ENCODE measurements at places on chromosomes 2 and 18.

GRCh38 chr2:71043531-71044407 lies 24.7 kb upstream of the NAGK start:
- H3K36me3 ChIP-seq = no peaks in the 10 kb centered on the region
- no peak overlapping the region for H3K4me3 ChIP-seq
- H3K27ac ChIP-seq = no peak overlapping the region
- H3K4me1 ChIP-seq = no peaks in the 10 kb centered on the region
- DNase-seq = no peak
- peaks cover 20% of the 10 kb centered on the region for H3K27me3 ChIP-seq

GRCh38 chr2:158211502-158211901 lies 109.8 kb downstream of the UPP2 start:
- H3K4me3 ChIP-seq = no peak overlapping the region
- no peaks in the 10 kb centered on the region for H3K27me3 ChIP-seq
- H3K36me3 ChIP-seq = no peaks in the 10 kb centered on the region
- H3K4me1 ChIP-seq = no peaks in the 10 kb centered on the region
- DNase-seq = no peak

- H3K36me3 ChIP-seq = no peaks in the 10 kb centered on the region
- no peak overlapping the region for H3K4me3 ChIP-seq
- no peaks in the 10 kb centered on the region for H3K27me3 ChIP-seq
- DNase-seq = no peak
- H3K4me1 ChIP-seq = peaks cover 45% of the 10 kb centered on the region
These were observed 174.8 kb downstream of the HDAC4 start for GRCh38 chr2:239225871-239226561.

- H3K4me3 ChIP-seq = no peak overlapping the region
- H3K27ac ChIP-seq = no peak overlapping the region
- H3K4me1 ChIP-seq = peaks cover 10% of the 10 kb centered on the region
These were observed 34.3 kb upstream of the CNGA3 start for GRCh38 chr2:98311771-98312545.

DNA sequence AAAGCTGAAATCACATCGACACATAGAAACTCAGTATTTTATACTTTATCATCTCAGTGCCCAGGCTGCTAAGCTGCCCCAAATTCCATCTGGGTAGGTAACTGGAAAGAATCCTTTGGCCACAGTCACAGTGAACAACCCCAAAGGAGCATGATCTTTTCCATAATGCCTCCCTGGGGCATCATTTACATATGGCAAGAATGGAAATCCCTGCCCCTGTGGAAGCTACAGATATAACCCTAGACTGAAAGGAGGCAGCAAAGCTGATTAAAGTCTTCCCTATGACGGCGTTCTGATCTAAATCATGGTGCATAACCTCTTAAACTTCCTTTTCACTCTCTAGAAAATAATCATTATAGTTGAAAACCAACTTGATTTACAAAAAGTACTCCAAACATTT lies 41.5 kb downstream of the MAP3K19 start:
- H3K4me3 ChIP-seq = no peak overlapping the region
- no peak overlapping the region for H3K27ac ChIP-seq
- H3K4me1 ChIP-seq = peaks cover 9% of the 10 kb centered on the region
- no peaks in the 10 kb centered on the region for H3K27me3 ChIP-seq
- DNase-seq = no peak
- H3K36me3 ChIP-seq = no peaks in the 10 kb centered on the region

DNA sequence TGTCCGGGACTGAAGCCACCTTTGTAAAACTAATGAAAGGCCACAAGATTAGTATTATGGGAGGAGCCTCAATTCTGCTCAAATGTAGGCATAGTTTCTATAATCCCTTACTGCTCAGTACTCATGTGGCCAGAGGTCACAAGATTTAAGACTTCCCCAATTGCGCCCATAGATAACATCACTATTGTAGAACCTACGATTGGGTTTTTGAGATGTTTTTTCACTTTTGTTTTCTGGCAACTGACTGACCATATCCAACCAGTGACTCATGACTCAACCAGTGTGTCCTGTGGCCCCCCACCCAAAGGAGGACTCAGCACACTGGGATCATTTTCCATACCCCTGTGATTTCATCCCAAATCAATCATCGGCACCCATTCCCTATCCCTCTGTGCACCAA lies 15.2 kb upstream of the TSPYL6 start:
- H3K4me3 ChIP-seq = no peak overlapping the region
- no peak for DNase-seq
- no peaks in the 10 kb centered on the region for H3K36me3 ChIP-seq
- H3K27me3 ChIP-seq = no peaks in the 10 kb centered on the region
- no peak overlapping the region for H3K27ac ChIP-seq

DNA sequence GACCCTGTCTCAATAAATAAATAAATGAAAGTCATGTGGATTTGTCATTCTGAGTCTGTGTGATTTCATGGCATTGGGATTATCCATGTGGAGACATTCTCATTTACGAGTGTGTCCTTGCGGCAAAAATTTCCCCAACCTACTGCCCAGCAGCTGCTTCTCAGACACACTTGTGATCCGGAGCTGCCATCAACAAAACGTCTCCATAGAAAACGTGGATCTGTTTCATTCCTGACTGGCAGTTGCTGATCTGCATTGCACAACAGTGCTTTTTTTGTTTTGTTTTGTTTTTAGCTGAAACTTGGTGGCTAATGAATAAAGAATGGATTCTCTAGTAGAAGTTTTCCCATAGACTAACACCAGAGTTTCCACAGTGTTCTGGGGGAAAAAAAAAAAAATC lies 74.7 kb downstream of the TGIF1 start:
- DNase-seq = no peak
- H3K4me3 ChIP-seq = no peak overlapping the region
- no peak overlapping the region for H3K27ac ChIP-seq
- no peaks in the 10 kb centered on the region for H3K4me1 ChIP-seq
- no peaks in the 10 kb centered on the region for H3K36me3 ChIP-seq
- H3K27me3 ChIP-seq = no peaks in the 10 kb centered on the region

DNA sequence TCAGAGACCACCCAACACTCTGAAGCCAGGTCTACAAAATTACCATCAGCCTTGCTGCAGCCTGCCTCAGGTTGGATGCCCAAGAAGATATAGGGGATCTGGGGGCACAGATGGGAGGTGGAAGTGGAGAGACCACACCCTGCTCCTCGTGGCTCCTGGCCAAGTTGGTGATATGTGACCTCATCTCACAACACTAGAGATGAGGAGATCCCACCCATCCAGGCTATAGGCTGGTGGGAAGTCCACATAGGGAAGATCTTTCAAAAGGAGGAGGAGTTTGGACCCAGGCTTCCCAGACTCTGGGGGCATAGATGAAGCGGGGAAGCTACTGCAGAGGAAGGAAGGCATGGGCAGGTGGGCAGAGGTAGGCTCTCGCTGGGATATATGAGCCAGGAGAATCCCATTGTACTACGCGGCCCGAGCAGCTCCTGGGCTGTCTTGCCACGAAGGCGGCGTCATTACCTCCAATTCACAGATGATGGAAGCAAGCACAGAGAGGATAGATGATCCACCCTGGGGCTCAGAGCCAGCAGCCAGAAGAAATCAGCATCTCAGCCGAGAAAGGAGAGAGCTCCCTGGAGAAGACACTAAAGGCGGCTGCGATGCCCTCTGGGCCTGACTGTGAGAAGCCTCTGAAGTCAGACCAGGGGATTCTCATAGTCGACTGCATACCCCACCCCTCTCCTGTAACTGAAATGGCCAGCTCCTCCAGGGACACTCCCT lies 96.0 kb downstream of the RHOB start:
- no peak overlapping the region for H3K4me3 ChIP-seq
- H3K27me3 ChIP-seq = no peaks in the 10 kb centered on the region
- peaks cover 12% of the 10 kb centered on the region for H3K4me1 ChIP-seq
- no peaks in the 10 kb centered on the region for H3K36me3 ChIP-seq
- H3K27ac ChIP-seq = no peak overlapping the region
